ENCODE measurements at places on chromosomes 3 and 15.
A peak's percentile ranks its signal among the peaks of the same experiment; 100 is the strongest.

- no peak for DNase-seq
These were observed 58.2 kb upstream of the FLNB start for GRCh38 chr3:57949785-57950615.

DNA sequence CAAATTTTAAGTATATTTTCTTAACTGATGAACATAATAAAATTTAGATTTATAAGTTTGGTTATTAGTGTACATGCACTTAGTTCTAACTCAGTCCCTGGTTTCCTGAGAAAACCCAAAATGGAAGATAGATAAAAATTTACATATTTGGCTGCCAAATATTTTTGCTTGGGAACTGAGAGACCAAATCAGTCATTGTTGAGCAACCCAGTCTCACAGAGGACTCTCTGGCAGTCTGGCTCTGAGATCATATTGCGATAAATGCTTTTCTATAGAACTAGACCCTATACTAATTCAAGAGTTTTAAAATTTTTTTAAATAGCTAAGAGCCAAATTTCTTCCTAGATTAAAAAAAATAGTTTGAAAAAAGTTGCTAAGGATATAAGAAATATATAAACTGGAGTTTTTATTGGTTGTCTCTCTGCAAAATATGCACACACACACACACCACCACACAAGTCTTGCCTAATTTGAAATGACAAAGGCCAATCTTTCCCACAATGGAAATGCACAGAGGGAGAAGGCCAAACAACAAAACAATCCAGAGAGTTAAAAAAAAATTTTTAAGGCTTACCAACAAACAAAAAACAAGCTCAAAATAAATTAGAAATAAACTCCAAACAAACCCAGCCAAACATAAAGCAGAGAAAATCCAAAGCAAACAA is 259.5 kb downstream of the MECOM start:
- DNase-seq: peak; percentile 79

- DNase-seq: peak; percentile 13
These were observed 3.3 kb upstream of the CP start for GRCh38 chr3:149224736-149225594.

DNA sequence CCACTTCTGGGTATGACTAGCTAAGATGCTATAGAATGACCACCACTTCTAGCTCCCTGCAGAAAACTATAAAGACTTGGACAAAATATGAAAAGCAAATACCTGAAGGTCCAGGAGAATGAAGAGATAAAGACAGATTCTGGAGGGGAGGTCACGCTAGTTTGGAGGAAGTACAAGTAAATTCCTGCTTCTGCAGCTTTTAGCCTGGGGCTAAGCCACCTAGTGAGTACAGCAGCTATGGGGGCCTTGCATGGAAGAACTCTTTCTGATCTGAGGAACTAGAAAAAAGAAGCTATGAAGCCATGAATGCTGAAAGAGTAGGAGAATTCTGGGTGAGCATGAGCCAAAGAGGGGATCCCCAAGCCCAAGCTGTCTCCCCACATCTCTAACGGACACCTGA is 29.8 kb downstream of the NRG4 start:
- no peak for DNase-seq

GRCh38 chr3:117010318-117010717 is 300.7 kb downstream of the TUSC7 start:
- no peak for DNase-seq
